Stimulated activated memory B cell treated with anti-CD40 and anti-IgM and Interleukin-4, amounts not matched to agents 10 μg/mL and 1 μg/mL and 100 μg/mL, for 72 hours (primary cell): ENCODE measurements at places on chromosomes 11 and 22.

DNA sequence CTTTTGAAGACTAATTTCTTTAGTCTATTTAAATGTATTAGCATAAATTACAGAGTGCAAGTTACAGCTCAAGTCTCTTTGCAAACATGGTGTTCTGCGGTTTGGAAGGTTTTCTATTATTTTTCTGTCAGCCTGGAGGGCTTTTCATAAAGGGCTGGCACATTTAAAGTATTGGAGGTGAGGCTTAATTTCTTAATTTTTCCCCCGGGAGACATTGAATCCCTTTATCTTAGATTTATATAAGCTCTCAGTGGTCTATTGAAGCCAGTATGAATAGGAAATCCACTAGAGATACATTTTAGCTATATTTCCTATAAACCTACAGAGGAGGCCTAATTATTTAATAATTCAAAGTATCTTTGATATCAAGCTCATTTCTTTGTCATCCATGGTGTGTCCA is 102.7 kb upstream of the CLPB start:
- ATAC-seq: no peak

- no peak for ATAC-seq
Measured at GRCh38 chr22:40466976-40467375, 96.6 kb downstream of the SGSM3 start.

GRCh38 chr11:97110376-97110775 is 720.6 kb downstream of the JRKL start:
- no peak for ATAC-seq

- no peak for ATAC-seq
Measured at GRCh38 chr22:23565305-23565914, 14.7 kb downstream of the IGLL1 start.

DNA sequence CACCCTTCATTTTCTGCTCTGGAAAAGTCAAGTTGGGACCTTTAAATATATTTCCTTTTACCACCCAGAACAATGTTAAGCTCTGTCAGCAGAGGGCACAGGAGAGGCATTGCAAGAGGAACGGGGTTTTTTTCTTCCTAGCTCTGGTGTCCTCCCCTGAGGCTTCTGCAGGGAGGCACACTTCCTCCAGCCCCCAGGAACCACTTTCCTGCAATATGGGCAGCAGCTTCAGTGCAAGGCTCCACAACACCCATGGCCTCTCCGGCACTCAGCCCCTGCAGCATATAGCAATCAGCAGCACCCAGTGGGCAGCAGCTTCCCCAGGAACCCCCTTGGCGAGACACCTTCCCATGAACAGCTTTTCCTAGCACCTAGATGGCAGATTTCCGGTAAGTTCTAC is 101.4 kb downstream of the SYT9 start:
- peak; percentile 60 for ATAC-seq

DNA sequence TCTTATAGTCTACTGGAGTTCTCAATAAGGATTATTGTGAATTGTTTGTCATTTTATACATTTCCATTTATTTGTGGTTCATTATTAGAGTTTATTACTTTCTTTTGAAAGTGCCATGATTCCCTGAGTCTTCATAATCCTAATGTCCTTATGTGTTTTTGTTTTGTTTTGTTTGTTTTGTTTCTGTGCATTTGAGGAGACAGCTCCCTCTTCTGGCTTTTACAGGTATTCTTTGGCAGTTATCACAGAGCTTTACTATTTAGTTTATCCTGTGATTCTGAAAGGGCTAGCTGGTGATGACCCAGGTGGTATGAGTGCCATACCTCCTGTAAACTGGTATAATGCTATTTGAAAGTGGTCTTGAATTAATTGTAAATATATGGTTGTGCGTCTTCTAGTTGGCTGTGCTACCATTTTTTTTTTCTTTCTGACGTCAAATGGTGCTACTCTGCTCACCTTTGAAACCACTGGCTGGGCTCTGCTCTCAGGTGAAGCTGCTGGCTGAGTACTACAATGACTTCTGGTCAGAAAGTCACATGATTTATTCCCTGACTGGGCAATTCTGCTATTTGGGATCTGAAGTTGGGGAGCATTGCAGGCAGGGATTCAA is 751.2 kb downstream of the JRKL start:
- no peak for ATAC-seq

GRCh38 chr11:33310720-33311500 is 53.7 kb downstream of the HIPK3 start:
- no peak for ATAC-seq

DNA sequence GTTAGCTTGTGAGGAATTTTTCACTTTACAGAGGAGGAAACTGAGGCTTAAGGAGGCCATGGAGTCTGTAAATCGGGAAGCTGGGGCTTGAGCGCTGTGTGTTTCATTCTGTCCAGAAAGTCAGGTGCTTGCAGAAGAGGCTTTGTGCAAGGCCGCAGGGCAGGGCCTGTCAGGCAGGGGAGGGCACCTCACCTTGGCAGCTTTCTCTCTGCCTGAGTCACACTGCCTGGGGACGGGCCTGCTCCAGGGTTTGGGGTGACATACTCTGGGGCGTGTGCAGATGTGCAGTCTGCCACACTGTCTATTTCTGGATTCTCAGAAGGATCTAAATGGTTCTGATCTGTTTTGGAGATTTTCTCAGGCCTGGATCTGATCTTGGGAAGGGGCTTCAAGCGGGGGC is 8.4 kb downstream of the INCENP start:
- no peak for ATAC-seq

- peak; percentile 62 for ATAC-seq
Measured at GRCh38 chr11:119315131-119316015, 1.6 kb downstream of the MCAM start.

- ATAC-seq: peak; percentile 98
Measured at GRCh38 chr11:10540915-10541560, at the start of gene RNF141. Gene RNF141 (minus strand): TSS chr11:10541187. CDS start chr11:10534158, 7,029 bp downstream.

DNA sequence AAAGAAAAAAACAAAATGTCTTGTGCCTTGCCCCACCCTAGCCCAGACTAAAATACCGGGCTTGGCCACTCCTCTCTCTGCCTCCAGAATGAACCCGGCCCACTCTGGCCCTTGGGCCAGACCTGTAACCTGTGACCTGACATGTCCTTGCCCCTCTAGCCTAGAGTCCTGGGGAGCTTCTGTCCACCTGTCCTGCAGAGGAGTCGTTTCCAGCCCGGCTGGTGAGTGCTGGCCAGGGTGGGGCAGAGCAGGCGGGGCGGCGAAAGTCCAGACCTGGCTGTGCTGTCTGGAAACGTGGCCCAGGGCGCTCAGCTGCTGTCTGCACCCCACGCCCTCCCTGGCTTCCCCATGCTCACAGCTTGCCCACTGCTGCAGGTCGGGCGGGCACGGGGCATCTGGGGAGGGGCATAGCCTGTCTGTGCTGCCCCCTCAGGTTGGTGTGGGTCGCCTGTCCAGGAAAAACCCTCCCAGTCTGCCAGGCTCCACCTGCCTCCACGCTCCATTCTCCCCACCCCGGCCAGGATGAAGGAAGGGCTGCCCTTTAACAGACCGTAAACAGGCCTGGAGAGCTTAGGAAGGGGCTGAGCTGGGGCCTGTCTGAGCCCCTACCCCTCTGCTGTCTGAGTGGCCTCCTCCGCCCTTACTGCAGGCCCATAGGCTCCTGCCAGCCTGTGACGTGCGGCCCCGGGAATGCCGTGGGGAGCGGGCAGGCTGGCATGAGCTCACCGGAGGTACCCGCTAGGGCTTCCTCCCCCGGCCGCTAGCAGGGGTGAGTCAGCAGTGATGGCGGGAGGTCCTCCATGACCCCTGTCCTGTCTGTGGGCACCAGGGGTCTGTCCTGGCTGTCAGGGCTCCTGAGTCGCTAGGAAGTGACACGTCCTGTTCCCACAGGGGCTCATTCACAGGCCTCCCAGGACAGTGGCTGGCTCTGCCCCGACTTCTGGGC is 1.9 kb downstream of the CD151 start:
- no peak for ATAC-seq

- ATAC-seq: no peak
Measured at GRCh38 chr11:10130875-10131274, 163.1 kb downstream of the SBF2 start.

DNA sequence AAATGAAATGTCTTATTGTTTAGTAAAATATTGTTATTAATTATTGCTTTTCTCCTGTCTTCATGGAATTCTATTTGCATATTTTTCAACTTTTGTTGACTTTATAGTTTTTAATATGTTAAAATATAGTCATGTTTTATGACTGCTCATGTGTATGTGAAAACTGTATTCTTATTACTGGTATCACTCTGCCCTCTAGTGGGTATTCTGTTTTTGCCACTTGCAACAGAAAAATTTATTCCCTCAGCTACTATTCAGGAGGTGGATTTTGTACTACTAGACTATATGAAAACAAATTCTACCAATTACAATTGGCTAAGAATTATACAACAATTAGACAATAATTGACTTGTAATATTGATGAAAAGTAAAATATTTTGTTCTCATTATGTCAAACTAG is 45.0 kb downstream of the OR4C6 start:
- ATAC-seq: no peak

GRCh38 chr22:49685116-49685515 is 142.6 kb downstream of the BRD1 start:
- no peak for ATAC-seq

- no peak for ATAC-seq
Measured at GRCh38 chr11:8878771-8879170, 32.2 kb upstream of the AKIP1 start.

- ATAC-seq: no peak
Measured at GRCh38 chr11:92527467-92527866, 302.8 kb downstream of the FAT3 start.

DNA sequence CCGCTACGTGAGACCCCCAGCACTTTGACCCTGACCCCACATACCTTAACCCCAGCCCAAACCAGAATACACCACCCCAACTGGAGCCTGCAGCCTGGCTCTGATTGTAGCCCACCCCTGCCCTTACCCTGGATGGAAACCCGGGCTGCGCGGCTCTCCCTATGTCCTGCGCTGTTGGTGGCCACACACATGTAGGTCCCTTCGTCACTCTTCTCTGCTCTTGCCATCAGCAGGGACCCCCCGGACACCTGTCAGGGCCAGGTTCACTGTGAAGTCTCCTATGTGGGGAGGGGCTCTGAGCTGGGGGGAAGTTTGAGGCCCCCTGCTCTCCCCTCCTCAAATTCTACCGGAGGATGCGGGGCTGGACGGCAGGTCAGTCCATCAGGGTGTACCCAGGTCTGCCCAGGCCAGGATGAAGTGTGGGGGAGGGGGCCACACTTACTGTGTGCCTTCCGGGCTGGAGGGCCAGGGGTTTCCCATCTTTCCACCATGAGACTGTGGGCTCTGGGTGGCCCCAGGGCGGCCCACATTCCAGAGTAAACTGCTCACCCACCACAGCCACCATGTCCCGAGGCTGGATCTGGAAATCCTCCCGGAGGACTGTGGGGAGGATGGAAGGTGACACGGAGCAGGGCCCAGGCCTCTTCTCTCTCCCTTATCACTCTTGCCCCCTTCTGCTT is 1.5 kb downstream of the ROBO4 start:
- no peak for ATAC-seq

DNA sequence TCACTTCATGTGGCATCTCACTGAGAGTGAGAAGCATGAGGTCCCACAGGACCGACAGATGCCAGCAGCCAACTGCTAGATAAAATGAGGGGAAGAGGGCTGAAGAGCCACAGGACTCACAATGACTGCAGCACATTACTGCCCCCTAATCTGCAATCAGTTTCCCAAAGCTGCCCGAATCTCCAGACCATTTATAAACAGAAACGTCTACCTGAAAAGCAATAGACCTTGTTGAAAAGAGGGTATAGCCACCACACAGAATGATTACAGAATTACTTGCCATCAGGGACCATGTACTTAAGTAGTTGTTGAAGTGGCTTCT is 12.4 kb upstream of the TEF start:
- no peak for ATAC-seq

- ATAC-seq: no peak
Measured at GRCh38 chr22:49303781-49304461, 523.8 kb downstream of the BRD1 start.
